ENCODE measurements at places on chromosomes 11 and 22.

DNA sequence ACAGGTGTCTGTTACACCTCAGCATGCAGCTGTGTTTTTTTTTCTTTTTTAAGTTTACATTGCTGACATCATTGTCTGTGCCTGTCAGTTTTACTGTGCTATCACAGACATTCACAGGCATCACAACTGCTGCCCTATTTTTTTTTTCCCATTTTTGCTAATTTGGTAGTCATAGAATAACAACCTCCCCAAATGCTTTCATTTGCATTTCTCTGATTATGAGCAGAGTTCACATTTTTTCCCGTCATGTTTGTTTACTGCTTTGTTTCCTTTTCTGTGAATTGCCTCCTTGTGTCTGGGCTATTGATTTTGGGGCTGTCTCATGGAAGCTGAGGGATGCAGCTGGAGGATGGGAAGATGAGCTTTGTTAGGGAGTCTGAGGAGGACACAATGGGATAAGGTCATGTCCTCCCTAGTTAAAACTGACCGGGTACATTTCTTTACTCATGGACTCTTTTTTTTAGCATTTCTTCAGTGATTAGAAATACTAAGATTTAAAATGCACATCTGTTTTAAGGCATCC is 155.1 kb downstream of the LDLRAD3 start:
- no peak for DNase-seq

DNA sequence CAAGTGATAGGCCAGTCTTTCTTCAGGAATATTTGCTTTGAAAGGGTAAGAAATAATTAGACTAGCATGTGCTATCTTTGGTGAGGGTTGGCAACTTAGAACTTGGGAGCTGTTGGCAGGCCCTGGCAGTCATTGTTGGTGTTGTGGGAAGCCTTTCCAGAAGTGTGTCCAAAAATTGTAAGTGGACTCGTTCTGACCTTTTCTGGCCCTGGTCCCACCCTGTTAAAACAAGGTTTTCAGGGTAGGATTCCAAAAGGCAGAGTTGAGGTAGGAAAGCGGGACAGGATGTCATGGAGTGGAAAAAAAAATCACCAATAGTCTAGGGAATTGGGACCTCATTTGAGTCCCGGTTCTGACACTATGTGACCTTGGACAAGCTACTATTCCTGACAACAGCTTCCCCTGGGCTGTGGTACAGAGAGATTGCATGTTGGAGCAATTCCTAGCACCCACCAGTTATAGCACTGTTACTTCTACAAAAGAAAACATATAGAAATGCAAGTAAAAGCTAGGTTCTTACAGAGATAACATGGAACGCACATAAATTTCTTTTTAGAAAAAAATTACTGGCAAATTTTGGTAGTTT is 299.3 kb upstream of the DDI1 start:
- no peak for DNase-seq

DNA sequence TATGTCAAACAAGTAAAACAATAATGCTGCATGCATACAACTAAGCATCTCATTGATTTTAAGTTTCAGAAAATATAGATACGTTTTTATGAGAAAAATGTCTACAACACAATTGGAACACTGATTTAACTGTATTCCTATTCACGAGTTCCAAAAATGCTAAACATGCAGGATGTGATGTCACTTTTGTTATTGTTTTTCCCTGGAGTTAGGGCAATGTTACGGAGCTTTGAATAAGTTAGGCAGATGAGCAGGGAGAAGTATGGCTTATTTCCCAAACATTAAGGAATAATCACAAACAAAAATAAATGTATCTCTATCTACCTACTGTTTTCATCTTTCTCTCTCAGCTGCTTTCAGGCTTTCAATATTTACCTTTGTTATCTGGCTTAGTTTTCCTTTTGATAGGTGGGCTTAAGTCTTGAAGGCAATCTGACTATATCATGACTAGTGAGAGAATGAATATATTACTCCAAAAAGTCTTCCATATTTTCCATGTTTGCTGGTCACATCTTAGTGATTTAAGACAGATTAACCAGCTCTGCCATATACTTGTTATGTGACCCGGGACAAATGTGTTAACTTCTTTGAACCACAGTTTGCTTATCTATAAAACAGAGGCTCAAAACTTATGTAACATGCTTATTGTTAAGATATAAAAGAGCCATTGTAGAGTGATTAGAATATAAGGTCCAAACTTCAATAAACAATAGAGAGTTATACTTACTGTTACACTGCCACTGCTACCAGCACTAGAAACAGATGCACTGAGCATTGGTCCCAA is 854.4 kb upstream of the CCDC90B start:
- DNase-seq: no peak

DNA sequence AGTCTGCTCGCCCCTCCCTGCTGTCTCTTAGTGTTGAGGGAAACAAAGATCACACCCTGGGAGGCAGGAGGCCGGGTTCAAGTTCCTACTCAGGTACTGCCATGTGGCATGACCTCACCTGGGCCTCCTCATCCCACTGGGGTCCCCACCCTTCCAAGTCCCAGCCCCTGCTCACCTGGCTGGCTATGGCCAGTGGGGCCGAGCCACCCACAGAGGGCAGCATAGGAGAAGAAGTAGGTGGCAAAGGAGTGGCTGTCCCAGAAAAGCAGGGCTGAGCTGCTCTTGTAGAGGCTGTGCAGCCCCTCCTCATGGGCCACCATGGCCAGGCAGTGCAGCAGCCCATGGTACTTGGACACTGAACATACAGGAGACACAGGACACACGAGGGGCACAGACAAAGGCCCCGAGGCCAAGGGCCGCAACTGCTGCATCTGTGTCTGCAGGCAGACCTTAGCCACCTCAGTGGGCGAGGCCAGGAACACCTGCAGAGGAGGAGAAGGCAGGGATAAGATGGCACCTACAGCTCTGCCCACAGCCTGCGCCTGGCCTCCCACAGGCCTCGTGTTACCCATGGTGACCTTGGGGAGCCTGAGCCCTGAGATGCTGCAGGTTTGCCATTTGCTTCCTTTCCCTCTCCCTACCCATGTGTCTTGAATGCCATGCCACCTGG is 50.6 kb upstream of the MPEG1 start:
- DNase-seq: no peak

GRCh38 chr22:37777122-37777687 is 30.5 kb upstream of the GCAT start:
- DNase-seq: no peak

GRCh38 chr11:95257456-95257971 is 26.5 kb upstream of the SESN3 start:
- no peak for DNase-seq

- no peak for DNase-seq
Observed at GRCh38 chr11:22130462-22131053, 62.3 kb upstream of the ANO5 start.

- peak; percentile 20 for DNase-seq
Observed at GRCh38 chr11:67382276-67383136, 9.1 kb upstream of the CLCF1 start.

DNA sequence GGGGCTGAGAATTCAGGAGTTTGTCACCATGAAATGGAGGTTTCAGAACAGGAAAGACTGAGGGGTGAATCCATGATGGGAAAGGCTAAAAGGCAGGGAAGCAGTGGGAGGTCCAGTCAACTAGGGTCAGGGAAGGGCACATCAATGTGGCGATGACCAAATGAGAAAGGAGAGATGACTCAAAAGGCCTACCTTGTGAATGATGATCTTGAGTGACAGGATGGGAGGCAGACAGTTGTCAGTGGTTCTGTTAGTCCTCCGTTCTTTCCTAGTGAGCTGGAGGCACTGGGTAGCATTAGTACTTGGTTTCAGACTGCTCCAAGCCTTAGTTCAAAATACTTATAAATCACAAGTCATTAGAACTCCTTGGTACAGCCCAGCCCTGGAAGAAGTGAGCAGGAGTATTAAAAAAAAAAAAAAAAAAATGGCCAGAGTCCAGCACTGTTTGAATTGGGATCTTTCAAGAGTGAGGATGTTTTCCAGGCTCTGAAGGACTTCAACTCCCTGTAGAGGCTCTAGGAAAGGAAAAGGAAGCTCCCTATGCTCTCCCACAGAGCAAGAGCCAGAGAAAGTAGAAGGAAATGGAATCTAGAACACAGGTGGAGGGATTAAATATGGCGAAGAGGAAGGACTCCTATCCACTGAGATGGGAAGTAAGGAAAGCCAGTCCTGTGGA is 8.3 kb upstream of the DCHS1 start:
- no peak for DNase-seq

GRCh38 chr22:49935561-49935960 is 17.1 kb downstream of the CRELD2 start:
- DNase-seq: no peak

DNA sequence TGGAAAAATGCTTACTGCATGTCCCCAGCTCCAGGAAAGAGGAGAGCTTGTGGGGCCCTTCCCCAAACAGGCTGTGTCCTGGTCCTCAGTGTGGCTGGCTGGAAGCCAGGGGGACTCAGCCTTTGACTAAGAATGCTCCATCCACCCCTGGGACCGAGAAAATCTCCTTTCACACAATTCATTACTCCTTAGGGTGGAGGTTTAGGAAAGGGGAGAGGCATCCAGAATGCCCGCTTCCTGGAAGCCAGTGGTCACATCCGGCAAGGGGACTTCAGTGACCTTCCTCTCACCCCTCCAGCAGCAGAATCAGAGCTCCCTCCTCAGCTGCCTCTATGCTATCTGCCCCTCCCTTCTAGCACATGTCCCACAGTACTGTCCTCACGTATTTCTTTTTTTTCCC is 21.9 kb downstream of the ATG16L2 start:
- no peak for DNase-seq

GRCh38 chr11:57278721-57279095 is 41.7 kb upstream of the APLNR start:
- DNase-seq: no peak

DNA sequence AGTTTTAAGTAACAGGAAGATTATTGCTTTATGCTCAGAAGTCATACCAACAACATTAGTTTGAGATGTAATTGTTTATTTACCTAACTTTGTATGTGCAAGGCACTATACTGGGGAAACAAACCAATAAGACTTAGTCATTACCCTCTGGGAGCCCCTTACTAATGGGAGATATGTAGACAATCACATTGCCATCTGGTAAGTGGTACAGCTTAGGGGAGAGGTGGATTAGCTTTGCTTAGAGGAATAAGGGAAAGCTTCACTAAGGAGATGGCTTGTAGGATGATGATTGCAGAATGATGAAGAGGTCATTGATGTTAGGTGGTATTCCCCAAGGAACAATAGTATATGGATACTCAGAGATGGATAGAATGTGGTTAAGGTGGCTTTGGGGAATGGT is 17.5 kb downstream of the EMSY start:
- DNase-seq: no peak

DNA sequence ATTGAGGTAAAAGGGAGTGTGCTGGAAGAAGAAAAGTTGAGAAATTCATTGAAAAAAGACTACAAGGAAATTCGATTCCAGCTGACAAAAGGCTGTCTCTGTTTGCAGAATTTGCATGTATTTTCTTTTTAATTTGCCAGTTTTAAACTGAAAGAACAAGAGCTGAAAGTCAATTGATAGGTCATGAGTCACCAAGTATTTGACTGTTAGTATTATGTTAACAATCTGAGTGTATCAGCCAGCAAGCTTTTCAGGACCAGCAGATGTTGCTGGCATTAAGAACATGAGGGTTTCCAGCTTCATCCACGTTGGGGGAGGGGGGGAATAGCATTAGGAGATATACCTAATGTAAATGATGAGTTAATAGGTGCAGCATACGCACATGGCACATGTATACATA is 726.7 kb downstream of the METTL15 start:
- peak; percentile 52 for DNase-seq

- no peak for DNase-seq
Observed at GRCh38 chr22:37610480-37611129, 2.0 kb downstream of the GGA1 start.

DNA sequence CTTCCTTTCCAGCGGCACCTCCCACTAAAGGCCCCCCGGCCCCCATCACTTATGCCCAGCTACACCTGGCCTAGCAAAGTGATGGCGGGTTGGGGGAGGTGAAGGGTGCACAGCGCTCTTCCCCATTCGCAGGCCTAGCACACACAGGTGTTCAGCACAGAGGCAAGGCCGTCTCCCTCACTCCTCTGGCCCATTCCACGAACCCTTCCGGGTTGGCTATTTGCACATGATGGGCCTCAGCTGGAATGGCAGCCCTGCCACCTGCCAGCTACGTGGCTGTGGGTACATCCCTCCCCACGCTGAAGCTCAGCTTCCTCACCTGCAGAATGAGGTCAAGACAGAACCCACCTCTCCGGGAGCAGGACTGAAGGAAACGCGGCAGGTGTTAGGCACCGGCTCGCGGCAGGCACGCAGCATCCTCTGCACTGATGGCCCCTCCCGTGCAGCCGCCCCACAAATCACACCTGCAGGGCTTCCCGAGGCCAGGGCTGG is 4.8 kb downstream of the KIAA0930 start:
- no peak for DNase-seq

DNA sequence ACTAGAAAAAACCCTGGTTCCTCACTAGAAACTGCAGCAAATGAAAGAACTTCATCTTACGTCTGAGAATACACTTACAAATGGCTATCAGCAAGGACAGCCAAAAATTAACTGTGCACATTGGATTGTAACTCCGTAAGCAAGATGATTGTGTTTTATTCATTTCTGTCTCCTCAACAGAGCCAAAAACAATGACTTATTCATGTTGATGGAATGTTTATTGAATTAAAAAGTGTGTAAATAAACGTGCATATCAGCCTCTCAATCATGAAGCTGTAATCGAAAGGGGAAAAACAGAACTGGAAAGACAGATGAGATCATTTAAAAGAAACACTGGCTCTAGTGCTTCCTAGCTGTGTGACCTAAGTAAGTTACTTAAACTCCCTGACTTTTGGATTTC is 307.5 kb upstream of the ZC3H12C start:
- DNase-seq: no peak

- DNase-seq: no peak
Observed at GRCh38 chr22:20319041-20319744, 667 bp downstream of the DGCR6L start.

DNA sequence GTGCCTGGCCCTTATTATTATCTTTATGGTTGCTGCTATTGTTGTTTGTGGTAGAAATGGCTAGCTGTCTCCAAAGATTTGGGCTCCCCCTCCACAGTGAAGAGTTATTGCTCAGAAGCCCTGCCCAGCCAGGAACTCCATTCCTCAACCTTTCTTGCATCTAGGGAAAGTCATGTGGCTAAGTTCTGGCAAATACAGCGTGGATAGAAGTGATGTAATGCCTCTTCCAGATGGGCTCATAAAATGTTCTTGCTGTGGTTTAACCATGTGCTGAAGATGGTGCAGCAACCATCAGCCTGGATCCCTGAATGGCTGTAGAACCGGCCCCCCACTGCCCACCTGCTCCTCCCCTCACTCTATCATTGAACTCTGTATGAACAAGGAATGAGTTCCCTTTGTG is 203.5 kb upstream of the E2F8 start:
- DNase-seq: no peak

GRCh38 chr22:30344447-30345200 is 12.1 kb downstream of the SF3A1 start:
- no peak for DNase-seq
